ENCODE measurements at places on chromosomes 1 and 21.

DNA sequence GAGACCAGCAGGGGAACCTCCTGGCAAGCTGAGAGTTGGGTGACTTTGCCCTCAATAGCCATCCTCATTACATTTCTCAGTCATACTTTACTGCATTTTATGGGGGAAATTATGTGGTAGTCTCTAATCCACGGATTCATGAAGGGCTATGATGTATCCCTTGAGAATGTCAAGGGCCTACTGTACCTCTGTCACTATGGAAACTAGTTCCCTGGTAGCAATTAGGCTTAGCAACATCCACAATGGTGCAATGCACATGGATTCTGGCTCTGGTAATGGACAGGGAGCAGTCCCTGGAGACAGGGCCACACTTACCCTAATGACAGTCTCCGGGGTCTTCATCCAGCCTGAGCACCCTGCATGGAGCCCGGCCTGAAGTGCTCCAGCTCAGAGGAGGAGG lies 26.5 kb downstream of the LRRN2 start:
- DNase-seq: no peak

- no peak for DNase-seq
Measured at GRCh38 chr1:90000934-90001676, 6.2 kb downstream of the ZNF326 start.

GRCh38 chr1:111133866-111134265 lies 6.0 kb downstream of the DRAM2 start:
- no peak for DNase-seq

DNA sequence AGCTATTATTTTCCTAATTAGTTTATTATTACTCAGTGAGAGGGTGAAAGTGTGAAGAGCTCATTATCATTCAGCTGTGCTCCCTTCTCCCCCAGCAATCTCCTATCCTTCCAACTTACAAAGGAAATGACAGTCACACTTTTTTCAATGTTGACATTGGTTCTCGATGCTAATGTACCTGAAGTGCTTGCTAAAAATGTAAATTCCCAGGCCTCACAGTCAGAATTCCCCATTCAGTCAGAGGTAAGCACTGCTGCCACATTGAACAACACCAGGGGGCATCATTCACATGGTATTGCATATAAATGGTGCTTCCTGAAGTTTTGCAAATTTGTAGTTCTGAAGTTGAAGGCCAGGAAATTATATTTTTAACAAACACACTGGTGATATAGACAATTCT lies 132.7 kb upstream of the FOXD3 start:
- no peak for DNase-seq

GRCh38 chr21:34093083-34093482 lies 19.7 kb downstream of the MRPS6 start:
- no peak for DNase-seq

GRCh38 chr1:213054733-213055591 lies 3.9 kb downstream of the RPS6KC1 start:
- DNase-seq: no peak

GRCh38 chr1:91502672-91503184 lies 2.1 kb downstream of the CDC7 start:
- no peak for DNase-seq

GRCh38 chr1:178057912-178058534 lies 35.9 kb upstream of the RASAL2 start:
- DNase-seq: no peak

GRCh38 chr1:11286735-11287410 lies 13.9 kb downstream of the UBIAD1 start:
- DNase-seq: no peak

- no peak for DNase-seq
Measured at GRCh38 chr1:223076362-223076761, 66.7 kb downstream of the TLR5 start.

- no peak for DNase-seq
Measured at GRCh38 chr1:236869911-236870310, 74.8 kb downstream of the MTR start.
